Globus pallidus (tissue), 1 donor: ENCODE measurements at places on chromosomes 6 and 20.

GRCh38 chr6:89555031-89555430 lies 83.5 kb downstream of the LYRM2 start:
- no peak for DNase-seq

DNA sequence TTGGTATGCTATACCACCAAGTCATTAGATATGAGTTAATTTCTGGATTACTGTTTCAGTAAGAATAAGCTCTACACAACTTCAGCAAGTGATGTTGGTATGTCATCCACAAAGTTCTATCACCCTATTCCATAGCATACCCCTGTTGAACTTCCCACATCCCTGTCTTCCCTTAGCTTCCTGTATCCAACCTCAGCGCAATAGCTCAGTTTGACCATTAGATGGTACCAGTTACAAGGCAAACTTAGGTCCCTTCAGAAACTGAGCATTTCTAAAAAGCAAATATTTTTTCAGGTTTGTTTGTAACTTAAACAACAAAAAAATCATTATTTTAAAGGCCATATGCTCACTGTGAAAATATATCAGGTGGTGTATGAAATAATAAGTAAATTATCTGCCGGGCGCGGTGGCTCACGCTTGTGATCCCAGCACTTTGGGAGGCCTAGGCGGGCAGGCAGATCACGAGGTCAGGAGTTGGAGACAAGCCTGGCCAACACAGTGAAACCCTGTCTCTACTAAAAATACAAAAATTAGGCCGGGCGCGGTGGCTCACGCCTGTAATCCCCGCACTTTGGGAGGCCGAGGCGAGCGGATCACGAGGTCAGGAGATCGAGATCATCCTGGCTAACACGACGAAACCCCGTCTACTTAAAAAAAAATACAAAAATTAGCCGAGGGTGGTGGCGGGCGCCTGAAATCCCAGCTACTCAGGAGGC lies 8.8 kb upstream of the MOG start:
- peak; percentile 56 for DNase-seq

DNA sequence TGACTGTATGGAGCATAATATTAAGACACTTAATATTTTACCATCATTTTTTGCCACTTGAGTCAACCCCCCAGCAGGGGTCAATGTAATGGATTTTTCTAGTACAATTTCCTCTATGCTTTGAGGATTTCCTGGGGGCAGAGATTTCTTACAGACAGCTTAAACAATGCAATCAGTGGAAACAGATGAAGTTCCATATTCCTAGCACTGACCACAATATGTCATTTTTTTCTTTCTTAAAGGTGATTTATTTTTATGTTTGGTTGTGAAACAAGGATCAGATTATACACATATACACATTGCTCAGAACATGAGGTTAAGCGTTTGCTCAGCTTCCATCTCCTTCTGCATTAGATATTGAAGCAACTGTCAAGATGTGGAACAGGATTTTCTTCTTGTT lies 82.0 kb upstream of the ID4 start:
- DNase-seq = no peak

GRCh38 chr6:27825025-27825793 lies 87.0 kb downstream of the OR2B2 start:
- no peak for DNase-seq

DNA sequence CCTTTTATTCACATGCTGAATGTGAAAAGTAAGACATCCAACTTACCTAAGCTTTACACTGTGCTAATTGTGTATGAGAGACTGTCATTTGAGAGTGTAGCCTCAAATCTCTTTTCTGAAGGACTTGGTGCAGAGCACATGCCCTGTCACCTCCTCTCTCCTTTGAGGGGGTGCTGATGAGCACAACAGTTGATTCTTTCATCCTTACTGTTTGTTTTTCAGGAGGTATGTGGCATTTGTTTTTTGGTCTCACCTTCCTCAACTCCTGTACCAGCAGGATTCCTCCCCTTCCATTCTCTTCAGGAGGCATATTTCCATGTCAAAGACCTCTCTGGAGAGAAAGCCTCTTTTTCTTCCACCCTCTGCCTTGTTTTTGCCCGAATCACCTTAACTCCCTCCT lies 252.6 kb upstream of the CITED2 start:
- no peak for DNase-seq

DNA sequence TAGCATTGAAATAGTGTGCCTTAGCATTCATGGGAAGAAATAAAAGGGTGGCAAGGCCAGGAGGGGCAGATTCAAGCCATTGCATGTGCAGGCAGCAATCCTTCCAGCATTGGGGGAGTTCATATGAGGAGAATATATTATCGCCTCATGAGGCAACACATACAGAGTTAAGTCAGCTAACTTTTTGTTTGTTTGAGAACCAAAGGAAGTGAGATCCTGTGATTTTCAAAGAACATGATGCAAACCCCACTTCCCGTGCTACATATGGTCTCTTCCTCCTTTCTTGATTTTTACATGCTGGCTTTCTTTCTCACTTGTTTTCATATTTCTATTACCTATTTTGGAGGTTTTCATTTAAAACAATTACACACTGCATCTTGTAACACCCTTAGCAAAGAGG lies 579.7 kb upstream of the ARID1B start:
- no peak for DNase-seq

GRCh38 chr6:57097596-57097995 lies 7.6 kb downstream of the ZNF451 start:
- no peak for DNase-seq

GRCh38 chr20:21234324-21234723 lies 68.8 kb upstream of the XRN2 start:
- DNase-seq = peak; percentile 53

DNA sequence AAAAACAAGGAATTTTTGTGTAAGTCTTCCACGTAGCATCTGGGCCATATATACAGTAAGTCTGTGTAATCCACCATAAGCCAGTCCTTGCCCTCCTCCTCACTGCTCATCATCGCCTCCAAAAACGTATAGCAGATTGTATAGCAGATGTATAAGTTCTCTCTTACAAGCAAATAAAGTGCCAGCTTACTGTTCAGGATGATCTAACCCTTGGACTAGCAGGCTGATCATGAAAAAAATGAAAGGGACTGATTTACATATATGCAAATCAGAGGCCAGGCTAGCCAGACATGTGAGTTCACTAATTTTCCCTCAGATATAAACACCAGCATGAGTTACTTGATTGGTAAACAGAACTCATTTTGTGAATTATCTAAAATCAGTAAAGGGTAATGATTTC lies 171.5 kb downstream of the LY86 start:
- no peak for DNase-seq

GRCh38 chr20:51437182-51437924 lies 105.2 kb downstream of the NFATC2 start:
- DNase-seq = no peak

DNA sequence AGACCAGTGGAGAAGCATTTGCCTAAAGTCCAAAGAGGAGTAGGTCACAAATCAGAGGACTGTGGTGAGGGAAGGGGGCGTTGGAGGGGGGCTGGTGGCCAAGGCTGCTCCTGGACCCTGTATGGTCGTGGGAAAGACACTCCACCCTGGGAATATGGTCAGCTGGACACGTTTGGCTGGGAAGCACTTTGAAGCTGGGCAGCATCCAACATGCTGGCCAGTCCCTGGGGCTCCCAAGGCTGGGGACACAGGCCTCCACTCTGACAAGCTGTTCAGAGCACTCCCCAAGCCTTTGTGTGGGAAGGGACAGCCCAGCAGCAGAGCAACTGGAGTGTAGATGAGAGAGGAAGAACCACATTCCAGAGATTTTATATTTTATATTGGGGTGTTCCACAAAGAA lies 203.2 kb downstream of the ANKRD60 start:
- no peak for DNase-seq

- DNase-seq = no peak
Measured at GRCh38 chr6:32329141-32329540, 42.6 kb downstream of the TSBP1 start.

DNA sequence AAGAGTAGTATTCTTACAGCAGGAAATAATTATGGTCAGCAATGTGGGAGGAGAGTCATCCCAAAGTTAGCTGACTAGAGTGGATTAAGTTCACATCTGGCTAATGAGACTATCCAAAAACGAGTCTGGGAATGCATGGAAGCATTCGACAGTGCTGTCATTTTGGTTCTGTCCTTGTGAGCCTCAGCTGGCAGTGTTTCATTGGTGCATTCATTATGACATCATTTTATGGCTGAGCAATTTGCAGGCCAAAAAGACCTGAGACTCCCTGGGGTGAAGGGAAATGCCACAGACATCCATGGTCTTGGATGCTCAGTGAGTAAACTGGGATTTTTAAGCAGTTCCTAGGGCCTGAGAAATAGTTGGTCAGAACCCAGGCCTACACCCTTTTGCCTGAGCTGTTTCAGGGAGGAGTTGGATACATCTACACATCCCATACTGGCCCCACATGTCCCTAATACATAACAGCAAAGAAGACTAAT lies 196.4 kb upstream of the CCN2 start:
- DNase-seq = no peak

GRCh38 chr6:3247255-3248146 lies 11.2 kb upstream of the PSMG4 start:
- peak; percentile 98 for DNase-seq

DNA sequence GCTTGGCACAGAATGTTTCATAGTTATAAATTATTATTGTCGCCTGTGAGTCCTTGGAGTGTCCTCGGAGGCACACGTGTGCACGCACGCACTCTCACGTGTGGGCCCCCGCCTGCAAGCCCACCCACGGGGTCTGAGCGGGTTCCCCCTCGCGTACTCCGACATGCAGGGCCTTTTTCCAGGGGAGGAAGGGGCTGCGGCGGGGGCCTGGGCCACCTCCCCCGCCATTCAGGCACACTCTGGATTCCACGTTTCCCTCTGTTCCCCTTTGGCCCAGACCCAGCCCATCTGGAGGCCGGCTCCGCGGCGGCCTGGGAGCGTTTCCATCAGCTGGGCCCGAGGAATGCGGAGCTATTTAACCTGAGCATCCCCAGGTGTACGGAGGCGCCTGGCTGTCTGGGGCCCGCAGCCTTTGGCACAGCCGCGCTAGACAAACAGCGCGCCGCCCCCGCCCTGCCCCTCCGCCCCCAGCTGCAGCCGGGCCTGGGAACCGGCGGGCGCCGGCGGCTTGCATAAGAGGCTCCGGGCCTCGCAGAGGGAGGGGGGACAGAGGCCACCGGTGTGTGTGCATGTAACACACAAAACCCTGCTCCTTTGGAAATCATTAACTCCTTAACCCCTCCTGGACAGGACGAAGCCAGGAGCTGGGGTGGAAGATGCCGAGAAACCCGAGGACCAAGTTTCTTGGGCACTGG lies 3.3 kb downstream of the ID1 start:
- peak; percentile 34 for DNase-seq

- DNase-seq = peak; percentile 69
Measured at GRCh38 chr6:108559884-108560462, 744 bp upstream of the FOXO3 start.

GRCh38 chr6:6654599-6655575 lies 66.4 kb downstream of the LY86 start:
- no peak for DNase-seq

DNA sequence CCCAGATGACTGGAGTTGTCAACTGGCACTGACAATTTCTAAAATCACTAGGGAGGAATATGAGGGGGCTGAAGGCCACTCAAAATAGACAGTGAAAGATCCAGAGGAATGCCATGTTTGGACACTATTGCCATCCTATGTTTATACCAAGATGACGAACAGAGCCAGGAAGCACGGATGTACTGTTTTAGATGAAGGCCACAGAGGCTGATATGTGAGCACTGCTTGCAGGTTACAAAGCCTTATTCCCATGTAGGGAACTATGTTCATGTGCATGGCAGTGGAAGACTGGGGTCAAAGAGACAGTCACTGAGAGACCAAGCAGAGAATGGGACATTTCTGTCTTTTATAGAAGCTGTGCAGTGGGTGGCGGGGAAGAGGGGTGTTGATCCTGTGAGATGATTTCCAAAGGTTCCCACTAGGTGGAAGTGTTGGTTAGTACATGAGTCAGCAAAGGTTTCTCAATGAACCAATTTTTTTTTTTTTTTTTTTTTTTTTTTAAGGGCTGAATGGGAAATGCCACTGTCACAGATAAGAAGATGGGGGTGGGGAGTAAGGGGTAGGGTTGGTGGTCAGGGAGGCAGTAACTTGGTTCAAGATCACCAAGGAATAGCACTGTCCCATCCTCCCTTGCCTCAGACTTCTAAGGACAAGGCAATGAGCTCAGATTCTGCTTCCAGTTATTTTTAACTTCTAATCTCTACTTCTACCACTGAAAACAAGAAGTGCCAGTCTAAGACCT lies 46.7 kb upstream of the MOCS1 start:
- peak; percentile 23 for DNase-seq

DNA sequence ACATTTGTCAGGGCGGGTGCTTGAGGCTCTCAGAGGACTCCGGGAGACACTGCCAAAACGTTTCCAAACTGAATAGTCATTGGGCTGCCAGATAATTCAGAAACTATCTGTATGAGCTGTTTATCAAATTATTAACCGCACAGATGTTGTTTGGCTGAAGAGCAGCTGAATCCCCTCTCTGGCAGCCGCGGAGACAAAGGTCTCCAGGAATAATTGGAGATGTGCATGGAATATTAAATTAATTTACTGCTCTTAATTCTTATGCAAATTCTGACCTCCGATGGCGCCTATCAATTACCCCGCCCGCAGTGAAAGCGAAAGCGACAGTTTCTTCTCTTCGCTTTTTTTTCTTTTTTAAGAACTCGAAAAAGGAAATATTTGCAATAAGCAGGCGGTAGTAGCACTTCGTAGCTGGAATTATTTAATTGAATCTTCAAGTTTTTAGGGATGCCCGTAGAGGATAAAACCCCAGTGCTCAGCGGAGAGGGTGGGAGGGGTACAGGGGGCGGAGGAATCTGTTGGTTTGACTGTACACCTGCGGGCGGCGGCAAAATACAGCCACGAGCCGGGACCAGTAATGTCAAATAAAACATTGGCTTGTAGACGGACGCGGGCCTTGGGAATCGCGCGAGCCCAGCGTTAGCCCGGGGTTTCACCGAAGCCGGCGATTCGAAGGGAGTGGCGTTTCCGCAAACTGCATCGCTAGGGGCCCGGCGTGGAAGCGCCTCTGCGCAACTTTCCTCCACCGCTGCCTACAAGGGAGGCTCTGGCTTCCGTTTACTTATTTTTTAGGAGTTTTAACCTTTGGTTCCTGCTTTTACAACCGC lies 6.2 kb downstream of the LINC00237 start:
- peak; percentile 49 for DNase-seq

DNA sequence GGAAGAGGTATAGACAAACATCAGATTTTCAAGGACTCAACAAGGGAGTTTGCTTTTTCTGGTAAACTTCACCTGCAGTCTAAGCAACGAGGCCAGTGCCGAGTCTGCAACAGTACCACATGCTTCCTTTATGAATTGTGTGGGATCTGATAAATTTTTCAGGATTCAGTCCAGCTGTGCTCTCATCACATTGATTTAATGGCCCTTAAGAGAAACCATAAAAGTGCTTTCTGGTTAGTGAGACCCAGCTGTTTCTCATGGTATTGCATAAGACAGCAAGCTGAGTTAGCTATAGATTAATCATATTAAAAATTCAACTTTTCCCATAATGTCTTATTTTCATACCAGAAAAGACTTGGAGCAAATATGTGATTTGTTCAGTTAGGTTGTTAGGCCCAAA lies 291.4 kb downstream of the CENPW start:
- DNase-seq = no peak

GRCh38 chr6:139392794-139393193 lies 18.3 kb upstream of the CITED2 start:
- no peak for DNase-seq

- no peak for DNase-seq
Measured at GRCh38 chr20:61332016-61332975, 80.2 kb downstream of the CDH4 start.
